ENCODE measurements at places on chromosomes 3 and 15. TPM values are rescaled to one million over a fixed set of nuclear protein-coding genes. Genes with fewer than 3 reads are reported as not detected.

The ROPN1 gene
- total RNA-seq: not detected

The EAF2 gene
- total RNA-seq: 0.87 TPM

The SLC15A2 gene
- 0.50 TPM for total RNA-seq

The CXCR6 gene
- total RNA-seq: not detected

The GUCA1C gene
- not detected for total RNA-seq

The IP6K1 gene
- total RNA-seq: 46.3 TPM

Measured in smooth muscle cell of trachea (primary cell).